ENCODE measurements at places on chromosomes 7 and 10.

GRCh38 chr10:52387744-52388143 lies 73.7 kb downstream of the DKK1 start:
- no peak for DNase-seq

GRCh38 chr7:53485354-53485753 lies 449.9 kb downstream of the POM121L12 start:
- no peak for DNase-seq

DNA sequence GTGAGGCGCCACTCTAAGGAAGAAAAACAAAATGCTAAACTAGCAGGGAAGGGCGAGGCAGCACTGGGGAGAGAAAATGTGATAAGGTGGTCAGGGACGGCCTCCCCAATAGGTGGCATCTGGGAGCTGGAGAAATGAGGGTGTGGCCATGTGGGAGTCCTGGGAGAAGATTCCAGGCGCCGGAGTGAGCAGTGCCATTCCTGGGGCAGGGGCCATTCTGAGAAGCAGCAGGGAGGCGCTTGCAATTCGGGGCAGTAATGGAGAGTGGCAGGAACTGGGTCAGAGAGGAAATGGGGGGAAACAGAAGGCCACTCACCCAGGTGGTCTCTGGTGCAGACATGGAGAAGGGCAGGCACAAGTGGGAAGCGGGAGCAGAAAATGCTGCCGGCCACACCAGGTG lies 61.8 kb upstream of the LRRC18 start:
- DNase-seq: no peak

DNA sequence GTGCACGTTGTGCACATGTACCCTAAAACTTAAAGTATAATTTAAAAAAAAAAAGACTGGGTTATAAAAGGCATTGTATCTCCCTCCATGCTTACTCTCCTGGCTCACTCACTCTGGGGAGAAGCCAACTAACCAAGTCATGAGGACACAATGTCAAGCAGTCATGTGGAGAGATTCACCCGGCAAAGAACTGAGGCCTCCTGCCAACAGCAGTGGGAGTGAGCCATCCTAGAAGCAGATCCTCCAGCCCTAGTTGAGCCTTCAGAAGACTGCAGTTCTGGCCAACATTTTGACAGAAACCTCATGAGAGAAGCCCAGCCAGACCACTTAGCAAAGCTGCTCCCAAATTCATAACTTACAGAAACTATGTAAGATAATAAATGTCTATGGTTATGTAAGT lies 521.7 kb upstream of the FZD8 start:
- no peak for DNase-seq

- DNase-seq: no peak
These were observed 541.0 kb upstream of the ADARB2 start for GRCh38 chr10:2278363-2278762.

GRCh38 chr10:7872041-7872442 lies 53.7 kb downstream of the TAF3 start:
- no peak for DNase-seq

DNA sequence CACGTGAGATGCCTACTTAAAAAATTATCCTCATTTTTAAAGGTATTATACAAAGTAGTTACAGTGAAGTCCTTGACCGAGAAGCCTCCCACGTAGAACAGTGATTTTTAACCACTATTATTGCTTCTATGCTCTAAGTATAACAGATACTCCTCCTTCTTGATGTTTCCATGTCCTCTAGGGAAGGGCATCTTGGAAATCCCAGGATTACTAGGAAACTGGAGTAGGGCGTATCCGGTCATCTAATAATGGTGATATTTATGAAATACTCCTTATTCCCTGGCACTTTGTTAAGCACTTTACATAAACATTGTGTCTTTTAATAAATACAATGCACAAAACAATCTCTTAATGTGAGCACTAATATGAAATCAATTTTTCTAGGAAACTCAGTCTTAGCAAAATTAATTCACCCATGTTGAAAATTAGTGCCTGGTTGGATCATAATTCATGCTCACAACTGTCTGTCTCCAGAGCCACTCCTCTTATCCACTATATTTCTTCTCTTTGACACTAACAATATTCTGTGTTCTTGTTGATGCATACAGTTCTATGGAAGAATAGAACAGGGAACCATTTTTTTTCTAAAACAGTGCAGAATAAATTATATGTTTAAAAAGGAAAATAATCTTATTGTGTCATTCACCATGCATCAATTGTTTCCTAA lies 128.6 kb upstream of the SEMA3E start:
- no peak for DNase-seq

DNA sequence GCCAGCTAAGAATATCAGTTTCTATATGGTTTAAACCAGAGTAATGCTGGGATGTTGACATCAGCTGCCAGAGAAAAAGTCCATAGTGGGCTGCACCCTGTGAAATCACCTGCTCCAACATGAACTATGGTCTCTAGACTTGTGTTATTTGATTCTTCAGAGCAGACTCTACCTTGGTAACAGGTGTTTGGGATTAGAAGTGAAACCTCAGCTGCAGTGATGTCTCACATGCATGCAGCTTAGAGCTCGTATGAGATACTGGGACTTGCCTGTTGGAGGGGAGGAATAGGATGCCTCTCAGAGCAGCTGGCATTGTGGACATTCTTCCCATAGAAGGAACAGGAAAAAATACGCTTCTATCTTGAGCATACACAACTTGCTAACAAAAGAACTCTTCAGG lies 287.1 kb upstream of the CSTF2T start:
- no peak for DNase-seq

DNA sequence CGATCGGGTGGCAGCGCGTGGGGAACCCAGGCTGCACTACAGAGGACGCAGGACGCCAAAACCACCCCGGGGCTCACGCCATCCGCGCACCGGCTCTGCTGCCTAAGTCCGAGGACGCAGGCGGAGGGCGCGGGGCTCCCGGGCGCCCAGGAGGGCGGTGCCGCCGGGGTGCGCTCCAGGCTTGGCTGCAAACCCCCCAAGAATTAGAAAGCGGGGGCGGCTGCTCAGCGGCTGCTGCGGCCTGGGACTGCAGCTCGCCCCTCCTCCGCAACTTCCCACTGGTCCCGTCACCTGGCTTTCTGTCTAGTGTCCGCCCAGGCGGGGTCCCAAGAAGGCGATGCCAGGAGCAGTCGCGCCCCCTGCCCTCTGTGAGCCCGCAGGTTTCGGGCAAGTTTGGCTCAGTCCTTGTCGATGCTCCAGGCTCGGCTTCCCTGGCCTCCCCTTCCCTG lies 1.7 kb upstream of the POU6F2 start:
- DNase-seq: no peak

GRCh38 chr10:90032519-90032918 lies 331.1 kb downstream of the KIF20B start:
- no peak for DNase-seq

DNA sequence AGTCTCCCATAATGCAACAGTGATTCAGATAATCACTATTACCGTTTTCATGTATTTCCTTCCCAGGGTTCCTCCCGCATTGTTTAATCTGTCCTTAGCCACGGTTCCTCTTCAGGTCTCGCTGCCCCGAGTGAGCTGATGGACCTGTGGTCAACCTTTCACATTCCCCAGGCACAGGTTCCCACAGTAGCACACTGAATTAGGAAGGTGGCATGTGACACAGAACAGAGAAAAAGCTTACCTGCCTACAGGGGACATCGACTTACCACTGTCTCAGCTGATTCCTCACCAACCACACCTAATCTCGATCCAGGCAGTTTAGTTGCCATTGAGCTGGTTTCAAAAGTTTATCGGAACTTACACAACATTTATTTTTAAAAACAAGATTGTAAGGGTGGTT lies 72.2 kb downstream of the MTURN start:
- no peak for DNase-seq

DNA sequence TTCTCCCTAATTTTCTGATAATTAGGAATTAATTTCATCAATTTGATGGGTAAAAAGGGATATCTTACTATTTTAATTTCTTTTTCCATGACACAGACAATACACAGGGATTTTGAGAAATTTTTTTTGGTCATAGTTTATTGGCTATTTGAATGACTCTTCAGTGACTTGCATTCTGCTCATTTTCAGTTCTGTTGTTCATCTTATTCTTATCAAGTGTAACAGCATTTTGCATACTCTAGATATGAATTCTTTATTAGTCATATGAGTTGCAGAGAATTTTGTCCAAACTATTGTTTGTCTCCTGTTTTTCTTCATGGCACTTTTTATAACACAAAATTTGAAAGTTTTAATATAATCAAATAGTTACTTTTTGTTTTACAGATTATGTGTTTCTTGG lies 41.7 kb downstream of the MKLN1 start:
- DNase-seq: no peak

- DNase-seq: no peak
These were observed 81.7 kb downstream of the ST7 start for GRCh38 chr7:117034851-117035464.

Measured in stimulated activated naive CD4-positive, alpha-beta T cell (primary cell).